ENCODE measurements at places on chromosomes 3 and 15. TPM values are rescaled to one million over a fixed set of nuclear protein-coding genes. Genes with fewer than 3 reads are reported as not detected.

DNA sequence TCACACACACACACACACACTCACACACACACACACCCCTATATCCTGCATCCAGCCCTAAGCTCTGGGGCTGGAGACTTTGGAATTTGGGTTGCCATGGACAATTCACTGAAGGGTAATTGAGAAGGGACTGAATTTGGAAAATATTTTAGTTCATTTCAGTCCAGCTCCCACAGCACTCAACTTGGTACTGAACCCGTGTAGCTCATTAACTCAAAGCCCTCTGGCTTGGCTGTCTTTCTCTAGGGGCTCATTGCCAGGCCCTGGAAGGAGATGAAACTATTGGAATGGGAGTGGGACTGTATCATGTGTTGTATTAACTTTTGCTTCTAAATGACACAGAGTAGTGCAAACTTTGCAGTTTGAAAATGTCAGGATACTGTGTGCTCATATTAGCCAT lies 157.3 kb downstream of the EPHB1 start:
- H3K36me3 ChIP-seq: no peaks in the 10 kb centered on the region
- no peaks in the 10 kb centered on the region for H3K27me3 ChIP-seq
- no peaks in the 10 kb centered on the region for H3K4me1 ChIP-seq
- H3K27ac ChIP-seq: no peak overlapping the region

- peak overlapping the region; percentile 98 for H3K4me3 ChIP-seq
- H3K4me1 ChIP-seq: no peaks in the 10 kb centered on the region
- H3K36me3 ChIP-seq: peaks cover 52% of the 10 kb centered on the region
- peak overlapping the region; percentile 47 for H3K27ac ChIP-seq
- DNase-seq: no peak
- no peaks in the 10 kb centered on the region for H3K27me3 ChIP-seq
Observed at GRCh38 chr15:66503780-66504562, 684 bp downstream of the RPL4 start.

- no peaks in the 10 kb centered on the region for H3K27me3 ChIP-seq
- no peak overlapping the region for H3K27ac ChIP-seq
- peaks cover 4% of the 10 kb centered on the region for H3K4me1 ChIP-seq
Observed at GRCh38 chr3:73669260-73669659, 44.5 kb upstream of the PDZRN3 start.

The KIF7 gene
- 23.4 TPM for total RNA-seq

The SLC22A13 gene
- total RNA-seq: not detected

The PLA1A gene
- total RNA-seq: not detected

Data from H9 (cell line).